ENCODE measurements at places on chromosomes 11 and 22.
A peak's percentile ranks its signal among the peaks of the same experiment; 100 is the strongest.

- DNase-seq = no peak
These were observed 16.9 kb downstream of the C22orf31 start for GRCh38 chr22:29044657-29045176.

- DNase-seq = no peak
These were observed 6.4 kb downstream of the MYEOV start for GRCh38 chr11:69300120-69301060.

- DNase-seq = no peak
These were observed 134.6 kb downstream of the AASDHPPT start for GRCh38 chr11:106212081-106212480.

- no peak for DNase-seq
These were observed 1.5 kb downstream of the APOL6 start for GRCh38 chr22:35649636-35650250.

- no peak for DNase-seq
These were observed 124.8 kb upstream of the OPCML start for GRCh38 chr11:133657054-133657453.

GRCh38 chr11:19587979-19588378, 124.7 kb upstream of the NAV2 start:
- no peak for DNase-seq

- no peak for DNase-seq
These were observed 502.1 kb downstream of the MN1 start for GRCh38 chr22:27299181-27300085.

DNA sequence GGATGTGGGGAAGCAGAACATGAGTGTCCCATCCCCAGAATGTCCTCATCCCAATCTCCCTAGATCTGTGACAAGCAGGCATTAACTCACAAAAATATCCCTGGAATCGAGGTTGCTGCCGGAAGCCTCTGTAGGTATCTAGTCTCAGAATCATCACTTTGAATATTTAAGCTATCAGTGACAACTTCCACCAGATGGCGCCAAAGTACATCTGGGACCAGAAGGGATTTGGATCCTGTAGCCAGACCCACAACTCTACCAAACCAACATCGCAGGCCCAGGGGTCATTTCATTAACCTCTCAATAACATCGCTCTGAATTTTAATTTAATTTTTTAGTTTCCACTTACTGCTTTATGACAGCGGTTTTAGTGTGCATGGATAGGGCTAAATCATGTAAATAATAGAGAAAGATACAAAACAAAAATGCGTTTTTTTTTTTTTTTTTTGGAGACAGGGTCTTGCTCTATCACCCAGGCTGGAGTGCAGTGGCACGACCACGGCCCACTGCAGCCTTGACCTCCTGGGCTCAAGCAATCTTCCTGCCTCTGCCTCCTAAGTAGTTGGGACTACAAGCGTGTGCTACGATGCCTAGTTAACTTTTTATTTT, 1.1 kb upstream of the EXT2 start:
- peak; percentile 69 for DNase-seq

- DNase-seq = no peak
These were observed 955.1 kb downstream of the BRD1 start for GRCh38 chr22:48872271-48873190.

GRCh38 chr11:792873-793272, 3.0 kb upstream of the CEND1 start:
- DNase-seq = no peak

GRCh38 chr11:31825838-31826484, 14.8 kb upstream of the PAX6 start:
- DNase-seq = no peak

DNA sequence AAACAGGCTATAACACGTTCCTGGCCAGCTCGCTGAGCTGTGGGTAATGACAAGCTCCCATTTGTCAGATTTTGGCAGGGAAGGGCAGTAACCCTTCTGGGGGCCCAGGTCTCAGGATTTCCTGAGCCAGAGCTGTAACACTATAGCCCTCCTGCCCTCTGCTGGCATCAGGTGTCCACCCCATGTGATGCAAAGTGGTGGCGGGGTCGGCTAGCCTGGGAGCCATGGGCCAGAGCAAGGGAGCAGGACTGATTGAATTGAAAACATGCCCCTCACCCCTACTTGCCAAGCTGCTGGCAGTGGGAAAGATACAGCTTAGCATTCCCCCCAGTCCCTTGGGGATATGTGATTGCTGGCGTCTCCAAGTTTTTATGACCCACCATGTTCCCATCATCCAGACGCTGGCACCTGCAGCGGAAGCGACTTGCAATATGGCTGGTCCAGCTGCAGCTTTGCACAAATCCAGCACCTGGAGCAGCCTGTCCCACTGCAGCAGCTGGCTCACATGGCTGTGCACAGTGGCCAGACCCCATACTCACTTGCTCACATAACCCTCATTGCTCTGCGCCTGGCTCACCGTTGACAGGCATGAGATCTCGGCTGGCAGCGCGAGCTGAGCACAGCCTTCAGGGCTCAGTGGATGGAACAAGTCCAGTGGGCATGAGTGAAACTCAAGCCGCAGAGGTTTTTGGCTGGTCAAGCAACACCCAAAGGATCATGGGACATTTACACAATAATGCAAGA, 1147.8 kb downstream of the JRKL start:
- no peak for DNase-seq

DNA sequence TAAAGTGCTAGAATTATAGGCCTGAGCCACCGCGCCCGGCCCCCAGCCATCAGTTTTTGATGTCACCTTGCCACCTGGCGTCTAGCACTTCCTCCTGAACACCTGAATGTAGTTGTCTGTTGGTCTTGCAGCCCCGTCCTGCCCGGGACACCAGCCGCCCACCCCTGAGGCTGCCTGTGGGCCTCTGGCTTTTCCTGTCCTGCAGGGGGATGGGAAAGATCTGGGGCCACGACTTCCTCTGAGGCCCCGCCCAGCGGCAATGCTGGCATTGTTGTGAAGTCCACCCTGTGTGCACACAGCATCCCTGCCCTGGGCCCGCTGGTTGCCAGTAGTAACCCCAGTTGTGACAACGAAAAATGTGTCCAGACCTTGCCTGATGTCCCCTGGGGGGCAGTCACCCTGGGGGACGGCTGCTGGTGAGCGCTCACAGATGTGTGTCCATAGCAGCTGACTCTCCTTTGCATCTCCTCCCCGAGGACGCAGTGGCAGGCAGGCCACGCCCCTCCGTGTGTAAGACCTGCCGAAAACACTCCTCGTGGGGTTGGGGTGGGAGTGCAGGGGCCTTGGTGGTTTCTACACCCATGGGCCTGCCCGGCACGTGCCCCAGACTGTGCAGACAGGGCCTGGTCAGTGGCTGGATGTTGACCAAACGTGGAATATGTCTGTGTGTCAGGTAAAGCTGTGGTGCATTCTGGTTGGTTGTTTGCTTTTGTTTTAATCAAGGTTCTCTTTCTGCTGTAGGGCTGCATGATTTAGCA, 6.8 kb downstream of the SELENOO start:
- DNase-seq = no peak

DNA sequence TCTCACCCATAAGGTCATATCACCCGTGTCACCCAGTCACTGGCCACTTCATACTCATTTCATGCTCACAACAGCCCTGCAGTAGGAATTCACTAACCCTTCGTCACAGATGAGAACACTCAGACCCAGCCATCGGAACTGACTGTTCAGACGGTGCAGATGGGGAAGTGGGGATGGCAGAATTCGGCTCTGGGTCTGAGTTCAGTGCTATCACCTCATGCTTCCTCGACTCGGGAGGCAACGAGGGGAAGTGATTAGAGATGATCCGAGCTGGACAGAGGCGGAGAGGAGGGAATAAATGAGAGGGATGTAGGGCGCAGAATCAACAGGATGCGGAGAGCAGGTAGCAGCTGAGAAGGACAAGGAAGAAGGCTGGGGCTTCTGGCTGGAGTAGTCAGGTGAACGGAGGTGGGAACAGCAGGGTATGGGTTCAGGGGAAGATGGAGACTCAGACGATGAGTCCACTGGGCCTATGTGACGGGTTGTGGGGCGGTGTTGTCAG, 4.7 kb downstream of the B3GNT6 start:
- no peak for DNase-seq

- DNase-seq = no peak
These were observed 12.3 kb downstream of the SMPD1 start for GRCh38 chr11:6402561-6402981.

- no peak for DNase-seq
These were observed 13.4 kb downstream of the CXCR5 start for GRCh38 chr11:118896921-118897591.

DNA sequence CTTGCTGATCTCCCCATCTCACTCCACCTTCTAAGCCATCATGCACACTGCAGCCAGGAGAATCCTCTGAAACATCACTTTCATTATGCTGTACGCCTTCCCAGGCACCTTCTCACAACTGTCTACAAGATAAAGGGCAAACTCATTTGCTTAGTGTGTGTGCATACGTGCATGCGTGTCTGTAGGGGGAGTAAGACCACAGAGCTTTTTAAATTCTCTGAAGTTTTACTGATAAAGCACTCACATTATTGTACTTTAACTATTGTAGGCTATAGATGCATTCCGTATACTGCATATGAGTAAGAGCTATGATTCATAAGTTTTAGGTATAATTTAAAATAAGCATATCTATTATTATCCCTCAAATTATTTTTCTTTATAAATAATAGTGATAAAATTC, 15.3 kb upstream of the ANKK1 start:
- DNase-seq = no peak

GRCh38 chr11:45900916-45901617, 6.0 kb downstream of the FREY1 start:
- no peak for DNase-seq

- DNase-seq = no peak
These were observed 20.6 kb downstream of the APOBEC3H start for GRCh38 chr22:39117585-39118191.

DNA sequence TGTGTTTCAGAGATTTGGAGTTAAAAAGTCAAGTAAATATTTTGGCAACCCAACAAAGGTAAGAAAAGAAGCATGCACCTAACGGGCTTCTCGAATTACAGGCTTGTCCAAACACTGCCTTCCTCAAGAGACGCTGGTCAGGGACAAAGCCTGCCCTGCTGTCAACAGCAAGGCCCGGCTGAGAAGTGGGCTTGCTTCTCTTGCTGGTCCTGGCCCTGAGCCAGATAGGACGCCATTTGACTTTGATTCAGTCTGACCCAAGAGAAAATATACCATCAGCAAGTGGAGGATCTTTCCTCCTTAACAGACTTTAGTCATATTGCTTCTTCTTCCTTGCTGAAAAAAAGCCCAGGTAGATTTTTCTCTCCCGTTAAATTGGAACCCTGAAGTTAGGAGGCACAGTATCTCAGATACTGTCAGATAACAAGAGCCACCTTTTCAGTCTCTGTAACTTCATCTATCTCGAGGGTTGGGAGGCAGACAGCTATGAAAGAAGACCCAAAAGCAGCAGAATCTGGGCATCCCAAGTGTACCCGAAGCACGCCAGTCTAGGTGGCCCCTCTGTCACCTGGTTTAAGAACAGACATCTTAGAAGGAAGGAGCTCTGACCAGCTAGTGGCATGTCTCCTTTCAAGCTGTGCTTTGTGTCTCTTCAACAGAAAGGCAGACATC, 57.5 kb downstream of the C22orf31 start:
- no peak for DNase-seq

GRCh38 chr22:42889304-42889703, 32.2 kb upstream of the ARFGAP3 start:
- DNase-seq = no peak

DNA sequence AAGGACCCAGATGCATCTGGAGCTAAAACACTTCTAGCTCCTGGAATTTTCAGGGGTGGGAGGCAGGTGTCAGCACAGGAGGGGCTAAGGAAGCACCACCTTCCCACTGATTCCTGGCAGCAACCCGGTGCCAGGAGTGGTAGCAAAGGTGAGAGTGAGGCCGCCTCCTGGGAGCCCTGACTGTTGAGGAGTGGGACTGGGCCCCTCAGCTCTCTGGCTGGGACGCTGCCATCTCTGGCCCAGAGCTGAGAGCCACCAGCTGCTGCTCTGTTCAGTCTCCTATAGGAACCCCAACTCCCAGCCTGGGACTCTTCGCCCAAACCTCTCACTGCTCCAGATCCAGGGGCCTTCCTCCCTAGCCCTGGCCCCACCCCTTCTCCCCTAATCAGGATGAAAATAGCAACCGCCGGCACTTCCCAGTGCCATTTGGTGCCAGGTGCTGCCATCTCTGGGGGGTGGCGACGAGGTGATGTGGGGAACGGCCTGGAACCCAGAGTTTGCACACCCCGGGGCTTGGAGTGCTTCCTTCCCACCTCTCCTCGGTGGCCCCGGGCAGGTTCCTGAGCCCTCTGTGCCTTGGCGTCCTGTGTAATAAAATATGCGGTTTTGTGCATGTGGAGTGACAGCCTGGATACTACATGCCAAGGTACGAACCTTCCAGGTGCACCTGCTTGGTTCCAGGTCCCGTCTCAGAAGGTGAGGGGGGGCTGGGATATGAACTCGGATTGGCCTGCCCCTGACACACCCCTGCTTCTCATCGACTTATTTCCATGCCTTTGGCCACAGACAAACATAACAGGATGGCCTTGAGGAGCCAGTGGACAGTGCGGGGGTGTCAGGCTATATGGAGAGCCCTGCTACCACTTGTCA, 35.7 kb upstream of the CELSR1 start:
- DNase-seq = no peak

- no peak for DNase-seq
These were observed 19.0 kb downstream of the RSF1 start for GRCh38 chr11:77801477-77801876.

DNA sequence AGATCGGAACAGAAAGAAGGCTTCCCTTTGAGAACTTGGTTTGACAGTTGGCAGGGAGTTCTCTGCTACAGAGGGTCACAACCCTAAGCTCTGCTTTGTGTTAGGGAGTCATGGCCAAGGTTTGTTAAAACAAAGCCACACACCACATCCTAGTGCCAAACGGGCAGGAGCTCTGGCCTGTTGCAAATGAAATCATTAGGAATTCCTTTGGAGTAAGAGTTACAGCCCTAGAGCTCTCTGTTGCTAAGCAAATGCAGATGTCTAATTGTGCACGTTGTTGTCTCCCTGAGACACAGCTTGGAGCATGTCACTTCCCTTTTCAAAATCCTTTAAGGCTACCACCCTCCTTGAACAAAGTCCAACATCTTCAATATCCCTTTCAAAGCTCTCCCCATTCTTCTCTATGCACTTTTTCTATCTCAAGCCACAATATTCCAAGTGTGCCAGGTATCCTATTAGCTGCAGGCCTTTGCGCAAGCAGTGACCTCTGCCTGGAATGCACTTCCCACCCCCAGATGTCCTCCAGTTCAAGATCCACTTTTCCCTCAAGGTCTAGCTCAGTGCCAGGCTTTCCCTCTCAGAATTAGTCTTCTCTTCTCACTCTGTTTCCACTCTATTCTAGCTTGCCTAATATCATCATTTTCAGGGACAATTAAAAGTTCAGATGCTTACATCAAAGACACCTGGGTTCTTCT, 253.7 kb upstream of the POU2AF2 start:
- DNase-seq = no peak

- DNase-seq = peak; percentile 82
These were observed 16.4 kb upstream of the WDR74 start for GRCh38 chr11:62855571-62856332.
